GM18507 (cell line): ENCODE measurements at places on chromosomes 7 and 10.
A peak's percentile ranks its signal among the peaks of the same experiment; 100 is the strongest.

DNA sequence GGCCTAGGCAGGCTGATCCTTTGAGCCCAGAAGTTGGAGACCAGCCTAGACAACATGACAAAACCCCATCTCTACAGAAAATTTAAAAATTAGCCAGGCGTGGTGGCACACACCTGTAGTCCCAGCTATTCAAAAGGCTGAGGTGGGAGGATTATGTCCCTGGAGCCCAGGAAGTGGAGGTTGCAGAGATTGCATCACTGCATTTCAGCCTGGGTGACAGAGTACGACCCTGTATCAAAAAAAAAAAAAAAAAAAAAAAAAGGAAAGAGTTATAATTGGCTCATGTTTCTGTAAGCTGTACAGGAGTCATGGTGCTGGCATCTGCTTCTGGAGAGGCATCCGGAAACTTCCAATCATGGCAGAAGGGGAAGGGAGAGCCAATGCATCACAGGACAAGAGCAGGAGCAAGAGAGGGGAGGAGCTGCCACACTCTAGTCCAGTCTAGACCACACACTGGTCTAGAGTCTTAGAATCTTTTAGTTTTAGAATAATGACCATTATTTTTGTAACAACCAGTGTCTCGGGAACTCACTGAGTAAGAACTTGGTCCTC lies 16.8 kb downstream of the DOCK1 start:
- no peak for DNase-seq

DNA sequence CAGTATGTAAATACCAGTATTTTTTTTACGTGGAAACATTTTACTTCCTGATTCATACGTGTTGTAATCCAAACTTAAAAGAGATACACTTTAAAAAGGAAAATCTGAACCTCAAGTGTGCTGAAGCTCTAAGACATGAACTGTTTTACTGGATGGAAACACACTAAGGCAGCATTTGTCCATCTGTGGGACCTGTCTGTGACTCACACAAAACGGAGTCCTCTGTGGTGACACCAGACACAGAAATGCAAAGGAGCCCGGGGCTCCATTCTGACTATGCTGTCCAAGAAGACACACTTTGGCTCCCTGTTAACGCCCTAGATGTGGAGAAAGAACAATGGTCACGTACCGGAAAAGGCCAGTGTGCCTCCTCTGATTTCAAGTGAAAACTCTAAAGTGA lies 23.9 kb downstream of the RNF133 start:
- no peak for DNase-seq

- peak; percentile 26 for DNase-seq
Measured at GRCh38 chr7:143416565-143417149, 8.0 kb upstream of the EPHA1 start.

- DNase-seq, result no peak
Measured at GRCh38 chr7:139949629-139950028, 113.1 kb downstream of the PARP12 start.

- no peak for DNase-seq
Measured at GRCh38 chr7:112421666-112422486, 28.4 kb upstream of the IFRD1 start.

DNA sequence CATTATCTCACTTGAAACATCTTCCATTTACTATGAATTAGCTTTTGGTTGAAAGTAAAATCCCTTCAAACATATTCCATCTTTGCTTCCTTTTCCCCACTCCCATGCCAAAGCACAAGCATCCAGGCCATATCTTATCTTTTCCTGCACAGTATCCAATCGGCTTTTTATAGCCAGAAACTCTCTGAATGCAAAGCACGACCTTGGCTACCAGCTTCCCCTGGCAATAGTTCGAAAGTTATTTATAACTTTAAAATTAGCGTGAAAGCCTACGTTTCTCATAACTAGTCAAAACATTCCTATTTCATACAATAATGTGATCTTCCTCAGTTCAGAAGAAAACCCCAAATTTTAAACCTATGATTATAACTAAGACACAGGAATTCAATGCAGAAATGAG lies 440 bp downstream of the CTNNA3 start:
- no peak for DNase-seq
